CD4-positive, alpha-beta T cell treated with Interleukin-15 for 4 hours (primary cell): ENCODE measurements at places on chromosomes 3 and 15.

DNA sequence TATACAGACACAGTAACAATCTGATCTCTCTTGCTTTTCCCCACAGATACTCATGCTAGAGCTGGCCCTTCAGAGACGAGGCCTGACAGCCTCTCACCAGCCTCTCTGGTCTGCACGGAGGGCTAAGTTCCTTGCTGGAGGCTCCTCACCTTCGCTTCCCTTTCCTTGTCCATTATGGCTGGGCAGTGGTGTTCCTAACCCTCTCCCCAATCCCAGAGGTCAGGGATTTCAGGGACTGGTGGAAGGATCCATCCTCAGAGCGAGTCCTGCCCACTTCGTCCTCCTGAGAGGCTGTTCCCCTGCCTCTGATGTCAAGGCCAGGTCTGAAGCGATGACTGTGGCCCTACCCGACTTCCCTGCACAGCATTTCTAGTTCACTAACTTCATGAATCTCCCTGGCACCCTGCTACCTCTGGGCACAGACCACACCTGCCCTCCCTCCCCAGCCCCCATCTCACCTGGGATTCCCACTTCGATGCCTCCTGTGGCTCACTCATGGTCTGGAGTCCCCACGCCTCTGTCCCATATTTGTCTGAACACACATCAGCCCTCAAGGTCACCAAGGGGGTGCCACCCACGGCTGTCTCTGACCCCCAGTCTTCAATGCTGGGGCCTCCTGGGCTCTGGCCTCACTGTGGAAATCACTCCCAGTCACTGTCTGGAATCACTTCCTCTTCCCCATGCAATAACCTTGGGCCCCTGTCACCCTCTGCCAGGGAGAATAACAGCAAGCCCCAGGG is 124.9 kb upstream of the PRR20G start:
- DNase-seq = no peak

DNA sequence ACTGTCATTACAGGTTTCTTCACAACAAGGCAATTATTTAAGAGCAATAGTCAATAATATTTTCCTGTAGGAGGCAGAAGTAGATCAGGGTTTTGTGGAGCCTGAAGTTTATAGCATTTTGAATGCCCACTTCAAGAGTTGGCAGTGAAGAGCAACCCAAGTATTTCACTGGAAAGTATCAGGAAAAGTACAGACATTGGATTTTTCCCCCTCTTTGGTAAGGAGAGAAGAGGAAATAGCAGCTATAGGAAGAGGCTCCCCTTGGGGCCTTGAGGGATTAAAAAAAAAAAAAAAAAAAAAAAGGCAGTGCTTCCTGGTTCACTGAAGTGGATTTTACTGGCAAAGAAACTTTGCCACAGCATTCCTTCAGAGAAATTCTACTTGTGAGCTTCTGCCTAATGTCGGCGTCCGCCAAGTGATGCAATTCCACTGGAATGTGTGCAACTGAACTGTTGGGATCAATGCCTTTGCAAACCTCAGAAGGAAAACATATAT is 5.7 kb upstream of the CNTN6 start:
- DNase-seq = no peak

- DNase-seq = peak; percentile 37
These were observed 35.2 kb upstream of the USP3 start for GRCh38 chr15:63469190-63469589.

GRCh38 chr3:105162448-105162847 is 204.3 kb upstream of the ALCAM start:
- DNase-seq = no peak

- DNase-seq = no peak
These were observed 651.3 kb downstream of the NSUN3 start for GRCh38 chr3:94714194-94714593.

DNA sequence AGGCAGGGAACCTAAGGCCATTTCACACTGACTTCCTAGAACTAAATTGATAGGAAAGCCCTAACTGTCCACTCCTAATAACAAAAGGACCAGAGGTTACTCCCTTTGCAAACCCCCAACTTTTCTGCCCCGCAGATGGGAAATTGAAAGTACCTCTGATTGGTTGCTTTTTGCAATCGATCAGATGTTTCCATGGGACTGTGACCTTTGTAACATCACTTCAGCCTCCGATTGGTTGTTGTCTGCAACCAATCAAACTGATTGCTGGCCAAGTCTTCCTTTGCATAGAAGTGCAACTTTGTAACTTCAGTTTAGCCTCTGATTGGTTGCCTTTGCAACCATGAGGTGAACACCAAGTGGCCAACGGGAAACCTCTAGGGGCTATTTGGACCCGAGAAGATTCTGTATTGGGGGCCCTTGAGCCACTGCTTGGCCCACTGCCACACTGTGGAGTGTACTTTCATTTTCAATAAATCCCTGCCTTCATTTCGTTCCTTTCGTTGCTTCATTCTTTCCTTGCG is 11.3 kb upstream of the KNL1 start:
- DNase-seq = no peak

DNA sequence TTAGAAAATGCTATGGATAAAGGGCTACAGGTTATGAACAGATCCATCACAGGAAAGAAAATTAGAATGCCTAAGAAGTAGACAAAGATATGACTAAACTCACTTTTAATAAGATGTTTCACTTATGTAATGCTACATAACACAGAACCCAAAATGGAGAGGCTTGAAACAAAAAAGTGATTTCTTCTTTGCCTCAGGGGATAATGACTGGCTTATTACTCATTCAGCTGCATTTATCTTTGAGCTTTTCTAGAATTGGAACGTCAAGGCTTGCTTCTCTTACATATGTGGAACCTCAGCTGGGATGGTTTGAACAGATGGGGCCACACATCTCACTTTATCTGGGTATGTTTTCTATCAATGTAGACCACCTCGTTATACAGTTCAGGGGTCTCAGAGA is 120.6 kb upstream of the EPHA3 start:
- DNase-seq = no peak

DNA sequence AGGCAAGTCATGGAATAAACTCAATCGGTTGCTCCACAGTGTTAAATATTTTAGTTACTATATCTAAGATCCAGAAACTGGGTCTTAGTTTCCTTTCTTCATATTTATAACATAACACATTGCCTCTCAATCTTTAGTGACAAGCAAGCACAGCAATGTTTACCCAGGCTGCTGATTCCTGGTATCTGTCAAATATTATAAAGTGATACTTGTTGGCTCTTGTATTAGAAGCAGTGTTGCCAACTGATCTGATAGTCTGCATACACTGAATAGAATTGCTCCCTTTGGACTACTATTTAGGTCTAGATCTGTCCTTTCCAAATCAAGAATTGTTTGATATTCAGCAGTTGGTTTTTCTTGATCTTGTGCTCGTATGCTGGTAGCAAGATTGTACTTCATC is 7.2 kb upstream of the HHLA2 start:
- DNase-seq = no peak

DNA sequence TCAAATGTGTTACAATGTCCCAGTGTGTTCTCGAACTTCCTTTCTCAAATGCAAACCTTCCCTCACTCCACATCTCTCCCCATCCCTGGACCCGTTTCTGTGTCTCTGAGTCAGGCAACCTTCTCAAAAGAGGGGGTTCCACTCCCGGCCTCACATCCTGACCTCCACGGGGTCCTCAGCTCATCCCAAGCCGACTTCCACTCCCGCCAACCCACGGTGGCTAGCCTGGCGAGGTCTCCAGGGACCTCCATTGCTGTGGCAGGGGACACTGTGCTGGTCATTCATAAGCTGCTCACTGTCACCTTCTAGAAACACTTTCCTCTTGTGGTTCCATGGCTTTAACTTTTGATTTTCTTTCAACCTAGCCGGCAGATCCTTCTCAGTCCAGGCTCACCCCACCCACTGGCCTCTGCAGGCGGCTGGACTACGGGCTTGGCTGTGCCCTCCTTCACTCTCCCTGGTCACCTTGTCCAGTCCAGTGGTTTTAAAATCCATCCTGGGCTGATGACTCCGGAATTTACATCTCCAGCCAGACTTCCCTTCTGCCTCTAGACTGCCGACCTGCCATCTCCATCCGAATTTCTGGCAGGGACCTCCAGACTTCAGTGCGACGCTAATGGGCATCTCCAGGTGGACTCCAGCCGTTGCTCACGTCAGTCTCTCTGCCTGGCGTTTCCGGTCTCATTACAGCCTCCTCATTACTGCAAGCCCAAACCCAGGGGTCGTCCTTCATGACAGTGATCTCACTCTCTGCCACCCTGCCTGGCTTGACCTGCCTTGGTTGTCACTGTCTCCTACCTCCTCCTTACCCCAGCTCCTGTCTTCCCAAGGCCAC is 20.0 kb downstream of the ABTB1 start:
- no peak for DNase-seq

GRCh38 chr3:194633349-194634004 is at the start of gene TMEM44:
Gene TMEM44 (minus strand): TSS chr3:194633419. CDS start chr3:194633215, 204 bp downstream.
- DNase-seq = peak; percentile 45

DNA sequence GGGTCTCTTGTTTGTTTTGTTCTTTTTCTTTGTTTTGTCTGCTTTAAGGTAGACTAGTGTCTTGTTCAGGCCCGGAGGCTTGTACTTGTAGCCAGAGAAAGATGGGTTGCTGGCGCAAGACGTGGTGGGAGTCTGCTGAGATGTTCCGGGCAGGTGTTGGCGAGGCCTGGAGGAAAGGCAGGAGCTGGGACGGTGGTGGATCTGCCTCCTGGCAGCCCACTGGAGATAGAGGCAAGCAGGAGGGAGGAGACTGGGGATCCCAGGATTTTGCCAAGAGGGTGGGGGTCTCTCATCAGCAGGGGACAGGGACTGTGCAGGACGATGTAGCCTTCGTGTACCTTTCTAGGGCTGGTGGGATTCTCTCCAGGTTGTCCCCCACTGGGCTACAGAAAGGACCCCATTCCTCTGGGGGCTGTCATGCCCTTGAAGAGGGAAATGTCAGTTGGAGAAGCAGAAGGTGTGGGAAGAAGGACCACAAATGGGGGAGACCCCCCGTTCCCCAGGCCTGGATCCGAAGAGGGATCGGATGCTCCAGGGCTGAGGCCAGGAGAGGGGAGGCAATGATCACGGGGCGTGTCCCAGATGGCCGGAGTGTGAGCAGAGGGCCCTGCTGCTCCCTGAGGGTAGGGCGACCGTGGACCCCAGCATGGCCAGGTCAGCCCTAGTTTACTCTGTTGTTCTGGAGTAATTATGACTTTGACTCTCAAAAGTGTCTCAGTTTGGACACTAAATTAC is 7.0 kb downstream of the CHAC1 start:
- DNase-seq = no peak

- DNase-seq = no peak
These were observed 107.2 kb downstream of the GTPBP8 start for GRCh38 chr3:113097960-113098447.

- DNase-seq = no peak
These were observed 71.3 kb upstream of the CORO2B start for GRCh38 chr15:68507447-68507846.

- DNase-seq = no peak
These were observed 68.6 kb downstream of the ZNF621 start for GRCh38 chr3:40593351-40593750.

DNA sequence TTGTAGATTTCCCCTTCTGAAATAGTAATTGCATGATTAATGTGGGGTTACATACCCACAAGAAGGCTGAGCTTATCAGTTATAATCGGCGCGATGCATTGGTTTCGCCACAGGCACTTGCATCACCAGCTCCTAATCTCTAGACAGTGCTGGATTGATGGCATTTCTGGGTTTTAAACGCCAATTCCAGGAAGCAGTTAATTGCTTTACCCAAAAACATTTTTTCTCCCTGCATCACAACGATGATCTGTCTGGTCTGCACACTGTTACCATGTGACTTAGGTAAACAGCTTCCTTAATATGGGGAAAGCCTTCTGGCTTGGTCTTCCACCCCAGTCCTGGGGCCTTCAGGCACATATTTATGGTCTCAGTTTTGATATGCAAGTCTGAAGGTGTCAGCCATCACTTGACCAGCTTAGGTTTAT is 70.0 kb upstream of the HEG1 start:
- DNase-seq = peak; percentile 47

DNA sequence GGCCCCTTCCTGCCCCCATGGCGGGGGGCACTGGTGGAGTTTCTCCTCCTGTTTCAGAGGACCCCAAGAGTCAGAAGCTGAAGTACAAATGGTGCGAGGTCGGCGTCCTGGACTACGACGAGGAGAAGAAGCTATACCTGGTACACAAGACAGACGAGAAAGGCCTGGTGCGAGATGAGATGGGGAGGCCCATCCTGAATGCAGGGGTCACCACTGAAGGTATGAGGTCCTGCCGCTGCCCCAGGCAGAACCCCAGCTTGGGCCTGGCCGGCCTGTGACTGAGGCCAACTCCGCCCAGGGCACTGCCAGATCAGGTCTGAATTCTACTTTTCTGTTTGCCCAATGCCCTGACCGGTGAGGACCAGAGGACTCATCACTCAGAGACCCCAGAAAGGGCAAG is 15.0 kb downstream of the DNAH1 start:
- DNase-seq = no peak

GRCh38 chr15:41517895-41518449 is 4.3 kb upstream of the LTK start:
- DNase-seq = no peak

GRCh38 chr15:81043935-81044575 is 43.3 kb downstream of the TLNRD1 start:
- DNase-seq = no peak

DNA sequence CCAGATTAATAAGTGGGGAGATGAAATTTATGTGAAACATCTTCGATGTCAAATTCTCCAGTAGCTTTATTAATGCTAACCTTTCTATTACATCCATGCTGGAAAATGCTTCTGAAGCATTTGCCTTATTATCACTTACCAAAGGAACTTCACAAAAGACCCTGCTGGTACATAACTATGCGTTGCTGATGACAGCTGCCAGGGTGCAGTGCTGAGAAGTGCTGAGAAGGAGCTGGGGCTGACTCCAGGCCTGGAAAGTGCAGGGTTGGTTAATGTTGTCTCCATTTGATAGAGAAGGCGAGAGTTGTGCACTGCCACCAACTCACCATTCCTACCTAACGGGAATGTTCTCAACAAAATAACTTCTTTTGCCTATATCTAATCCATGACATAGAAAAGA is 736.0 kb upstream of the NR2F2 start:
- DNase-seq = no peak

- no peak for DNase-seq
These were observed 58.6 kb downstream of the FBXL22 start for GRCh38 chr15:63655683-63656372.

DNA sequence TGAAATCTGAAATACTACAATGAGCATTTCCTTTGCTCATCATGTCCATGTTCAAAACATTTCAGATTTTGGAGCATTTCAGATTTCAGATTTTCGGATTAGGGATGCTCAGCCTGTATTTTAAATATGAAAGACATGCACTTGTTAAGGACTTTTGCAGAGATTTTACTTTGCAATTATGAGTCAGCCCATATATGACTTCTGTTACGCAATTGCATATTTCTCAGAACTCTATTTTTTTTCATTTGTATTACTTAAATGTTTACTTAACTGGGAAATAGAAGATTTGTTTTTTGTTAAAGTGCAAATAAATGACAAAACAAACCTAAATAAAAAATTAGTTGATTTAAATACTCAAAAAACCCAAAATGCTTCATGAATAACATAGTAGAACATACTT is 376.2 kb downstream of the ZBTB20 start:
- no peak for DNase-seq

GRCh38 chr3:195003006-195003892 is 267.7 kb downstream of the XXYLT1 start:
- DNase-seq = no peak
